ENCODE measurements at places on chromosomes 6 and 20. TPM values are rescaled to one million over a fixed set of nuclear protein-coding genes. Genes with fewer than 3 reads are reported as not detected.

TAGAP gene
- total RNA-seq = 52.0 TPM

METTL24 gene
- not detected for total RNA-seq

KIFC1 gene
- 125 TPM for total RNA-seq

TNFRSF6B gene
- not detected for total RNA-seq

MYCT1 gene
- not detected for total RNA-seq

ZNF165 gene
- total RNA-seq = 0.50 TPM

- peaks cover 60% of the 10 kb centered on the region for H3K4me1 ChIP-seq
- H3K4me3 ChIP-seq = no peak overlapping the region
- peaks cover 82% of the 10 kb centered on the region for H3K36me3 ChIP-seq
- no peaks in the 10 kb centered on the region for H3K27me3 ChIP-seq
- DNase-seq = no peak
Measured at GRCh38 chr20:58898629-58899408, 46.3 kb downstream of the GNAS start.

- H3K27ac ChIP-seq = no peak overlapping the region
- no peaks in the 10 kb centered on the region for H3K27me3 ChIP-seq
- H3K4me1 ChIP-seq = peaks cover 22% of the 10 kb centered on the region
- no peaks in the 10 kb centered on the region for H3K36me3 ChIP-seq
- DNase-seq = no peak
- H3K4me3 ChIP-seq = no peak overlapping the region
Measured at GRCh38 chr6:134642279-134642678, 307.6 kb downstream of the ALDH8A1 start.

DNA sequence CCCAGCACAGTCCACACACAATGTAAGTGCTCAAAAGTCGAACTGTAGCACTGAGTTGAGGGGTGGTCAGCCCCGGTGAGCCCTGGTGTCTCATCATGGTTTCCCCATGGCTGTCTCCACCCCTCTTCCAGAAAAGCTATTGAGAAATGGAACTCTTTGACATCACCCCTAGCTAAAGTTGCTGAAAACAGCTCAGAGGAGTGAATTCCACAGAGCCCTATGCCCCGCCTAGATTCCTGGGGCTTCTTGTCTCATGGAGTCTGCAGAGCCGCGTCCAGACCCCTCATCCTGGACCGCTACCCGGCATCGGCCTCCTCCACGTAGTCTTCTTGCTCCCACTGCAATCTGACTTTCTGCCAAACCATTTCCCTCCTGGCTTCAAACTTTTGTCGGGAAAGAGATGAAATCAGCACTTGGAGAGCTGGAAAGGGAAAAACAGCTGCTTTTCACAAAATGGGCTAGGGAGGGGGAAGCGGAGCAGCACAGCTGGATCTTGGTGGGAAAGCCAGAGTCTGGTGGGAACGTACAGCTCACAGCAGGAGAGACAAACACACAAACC is 132.2 kb downstream of the SNX5 start:
- no peak overlapping the region for H3K27ac ChIP-seq
- DNase-seq = no peak
- peaks cover 9% of the 10 kb centered on the region for H3K27me3 ChIP-seq
- H3K36me3 ChIP-seq = no peaks in the 10 kb centered on the region
- no peaks in the 10 kb centered on the region for H3K4me1 ChIP-seq
- H3K4me3 ChIP-seq = no peak overlapping the region

- DNase-seq = no peak
- H3K4me3 ChIP-seq = no peak overlapping the region
- H3K36me3 ChIP-seq = no peaks in the 10 kb centered on the region
- no peak overlapping the region for H3K27ac ChIP-seq
- peaks cover 13% of the 10 kb centered on the region for H3K27me3 ChIP-seq
Measured at GRCh38 chr6:159282421-159282820, 113.2 kb downstream of the FNDC1 start.

- no peaks in the 10 kb centered on the region for H3K4me1 ChIP-seq
- no peak for DNase-seq
- no peaks in the 10 kb centered on the region for H3K36me3 ChIP-seq
- no peak overlapping the region for H3K27ac ChIP-seq
Measured at GRCh38 chr20:8943631-8944030, 125.3 kb upstream of the PLCB4 start.

GRCh38 chr6:112193117-112193516 is 61.2 kb downstream of the LAMA4 start:
- no peaks in the 10 kb centered on the region for H3K36me3 ChIP-seq
- H3K27ac ChIP-seq = no peak overlapping the region
- no peak for DNase-seq
- H3K4me3 ChIP-seq = no peak overlapping the region
- H3K4me1 ChIP-seq = no peaks in the 10 kb centered on the region

DNA sequence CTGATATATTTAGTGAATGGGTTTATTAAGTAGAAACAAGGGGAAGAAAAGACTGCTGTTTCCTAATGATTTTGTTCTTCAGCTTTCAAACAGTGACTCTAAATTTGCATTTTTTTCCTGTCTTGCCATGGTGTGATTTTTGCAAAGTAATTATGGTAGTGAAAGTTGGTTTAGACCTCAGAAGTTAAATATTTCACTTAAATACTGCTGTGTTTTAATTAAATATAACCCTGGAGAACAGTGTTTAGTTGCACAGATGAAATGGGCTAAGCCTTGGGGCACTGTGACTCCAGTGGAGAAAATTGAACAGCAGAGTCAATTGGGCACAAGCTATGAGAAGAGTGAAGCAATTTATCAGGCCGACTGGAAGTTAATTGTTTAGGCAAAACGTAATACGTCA is 111.1 kb upstream of the MCHR2 start:
- H3K27ac ChIP-seq = no peak overlapping the region
- H3K36me3 ChIP-seq = no peaks in the 10 kb centered on the region
- DNase-seq = no peak
- no peak overlapping the region for H3K4me3 ChIP-seq

- H3K4me3 ChIP-seq = no peak overlapping the region
- peaks cover 7% of the 10 kb centered on the region for H3K36me3 ChIP-seq
- peaks cover 17% of the 10 kb centered on the region for H3K4me1 ChIP-seq
Measured at GRCh38 chr6:130604841-130605399, 222.3 kb upstream of the SMLR1 start.

GRCh38 chr6:69866351-69866769 is at the start of gene COL19A1:
COL19A1 (plus strand) TSS chr6:69866556; CDS start chr6:69879568, 13,012 bp downstream.
- H3K4me1 ChIP-seq = peaks cover 19% of the 10 kb centered on the region
- H3K4me3 ChIP-seq = peak within 1 kb of the TSS; percentile 64
- H3K27me3 ChIP-seq = peaks cover 43% of the 10 kb centered on the region
- DNase-seq = peak; percentile 29
- no peaks in the 10 kb centered on the region for H3K36me3 ChIP-seq

- no peaks in the 10 kb centered on the region for H3K27me3 ChIP-seq
- H3K4me1 ChIP-seq = peaks cover 24% of the 10 kb centered on the region
- peak; percentile 71 for DNase-seq
Measured at GRCh38 chr6:32968867-32969684, 682 bp downstream of the BRD2 start.

DNA sequence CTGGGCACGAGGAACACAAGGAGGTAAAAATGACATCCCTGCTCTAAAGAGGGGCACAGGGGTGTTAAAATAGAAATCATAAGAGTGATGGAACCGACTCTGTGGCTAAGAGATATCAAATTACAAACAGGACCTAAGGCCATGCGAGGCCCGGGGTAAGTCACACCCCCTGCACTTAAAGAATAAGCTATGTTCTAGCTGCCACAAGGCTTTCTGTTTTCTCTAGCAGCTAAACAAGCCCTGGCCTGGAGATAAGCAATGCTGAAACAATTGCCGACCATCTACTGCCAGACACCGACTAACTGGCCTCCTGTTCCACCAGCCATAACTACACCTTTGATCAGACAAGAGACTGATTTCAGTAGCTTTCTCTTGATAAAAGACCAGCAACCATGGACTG is 32.4 kb downstream of the MDGA1 start:
- no peak overlapping the region for H3K4me3 ChIP-seq
- H3K4me1 ChIP-seq = no peaks in the 10 kb centered on the region
- no peak for DNase-seq
- H3K27ac ChIP-seq = no peak overlapping the region
- H3K36me3 ChIP-seq = peaks cover 15% of the 10 kb centered on the region

DNA sequence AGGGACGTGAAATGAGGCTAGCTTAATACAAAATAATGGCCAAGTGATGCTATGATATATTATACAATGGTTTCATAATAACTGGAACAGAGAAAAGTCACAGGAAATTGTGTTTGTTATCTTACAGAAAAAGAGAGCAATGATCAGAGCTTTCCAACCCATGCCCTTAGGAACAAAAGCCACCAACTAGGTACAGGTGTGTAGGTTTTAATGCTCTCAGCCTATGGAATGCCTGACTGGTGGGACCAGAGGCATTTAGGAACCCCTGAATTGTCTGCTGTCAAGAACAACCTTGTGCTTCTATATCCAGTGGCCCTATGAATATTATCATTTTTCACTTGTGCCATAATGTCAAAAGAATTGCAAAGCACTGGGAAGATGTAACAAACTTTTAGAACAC is 133.0 kb upstream of the RUNX2 start:
- H3K4me1 ChIP-seq = no peaks in the 10 kb centered on the region
- H3K36me3 ChIP-seq = no peaks in the 10 kb centered on the region
- H3K4me3 ChIP-seq = no peak overlapping the region
- H3K27ac ChIP-seq = no peak overlapping the region
- H3K27me3 ChIP-seq = no peaks in the 10 kb centered on the region
- DNase-seq = no peak

GRCh38 chr6:36113703-36114102 is 16.6 kb upstream of the MAPK13 start:
- H3K36me3 ChIP-seq = peaks cover 72% of the 10 kb centered on the region
- peak overlapping the region; percentile 99 for H3K27ac ChIP-seq
- H3K4me1 ChIP-seq = peaks cover 79% of the 10 kb centered on the region
- no peaks in the 10 kb centered on the region for H3K27me3 ChIP-seq
- DNase-seq = no peak
- no peak overlapping the region for H3K4me3 ChIP-seq

DNA sequence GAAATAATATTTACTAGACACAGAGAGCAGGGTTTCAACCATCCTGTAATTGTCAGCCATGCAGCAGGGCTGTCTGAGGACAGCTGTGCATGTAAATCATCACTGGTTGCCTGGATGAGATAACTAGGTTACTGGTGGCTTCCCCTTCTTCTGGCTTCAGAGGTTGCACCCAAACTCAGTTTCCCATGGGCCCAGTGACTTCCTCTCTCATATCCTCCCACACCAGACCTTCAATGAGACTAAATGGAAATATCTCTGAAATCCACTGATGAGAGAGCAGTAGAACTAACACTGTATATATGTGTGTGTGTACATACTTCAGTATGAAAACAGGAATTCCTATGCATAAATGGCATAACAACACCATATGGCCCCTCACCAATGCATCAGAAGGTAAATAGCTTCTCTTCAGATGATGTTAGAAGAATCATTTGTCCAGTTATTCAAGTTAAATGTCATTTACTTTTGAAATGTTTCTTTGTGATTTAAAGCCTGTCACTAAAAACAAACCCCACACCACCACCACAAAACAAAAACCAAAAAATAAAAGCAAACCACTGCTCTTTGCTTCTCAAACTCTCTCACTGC is 51.0 kb upstream of the IL20RA start:
- DNase-seq = no peak
- H3K4me3 ChIP-seq = no peak overlapping the region
- H3K36me3 ChIP-seq = no peaks in the 10 kb centered on the region
- H3K4me1 ChIP-seq = peaks cover 31% of the 10 kb centered on the region
- no peaks in the 10 kb centered on the region for H3K27me3 ChIP-seq
- no peak overlapping the region for H3K27ac ChIP-seq

DNA sequence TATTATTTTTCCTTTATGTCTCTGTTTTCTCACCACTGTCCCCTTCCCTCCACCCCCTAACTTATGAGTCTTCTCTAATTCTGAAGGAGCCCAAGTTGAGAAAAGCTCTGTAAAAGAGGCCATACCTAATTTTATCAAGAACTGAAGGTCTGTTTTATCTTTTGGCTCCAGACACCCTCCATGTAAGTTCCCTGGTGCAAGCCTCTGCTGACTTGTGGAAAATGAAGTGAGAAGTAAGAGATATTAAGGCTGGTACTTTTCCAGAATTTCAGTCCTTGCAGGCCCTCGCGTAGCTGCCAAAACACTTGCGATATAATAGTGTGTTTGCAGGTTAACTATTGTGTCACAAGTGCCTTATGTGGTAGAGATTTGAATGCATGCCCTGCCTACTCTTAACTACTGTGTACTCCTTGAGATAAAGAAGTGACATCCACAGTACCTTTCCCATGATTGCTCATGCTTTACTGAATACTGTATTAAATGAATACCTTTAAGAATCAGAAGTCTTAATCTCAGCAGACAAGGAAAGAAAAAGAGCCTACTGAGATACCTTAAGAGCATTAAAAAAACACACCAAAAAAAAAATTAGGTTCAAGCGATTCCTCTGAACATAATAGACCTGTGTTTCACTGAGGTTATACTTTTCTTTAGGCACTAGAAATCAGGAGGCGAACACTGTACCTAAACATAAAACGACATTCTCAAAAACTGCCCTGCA is 143.6 kb upstream of the ZNF184 start:
- H3K27me3 ChIP-seq = peaks cover 55% of the 10 kb centered on the region
- peak overlapping the region; percentile 61 for H3K4me3 ChIP-seq
- no peak overlapping the region for H3K27ac ChIP-seq
- peaks cover 16% of the 10 kb centered on the region for H3K4me1 ChIP-seq
- H3K36me3 ChIP-seq = no peaks in the 10 kb centered on the region
- no peak for DNase-seq

- H3K27ac ChIP-seq = no peak overlapping the region
- H3K4me1 ChIP-seq = no peaks in the 10 kb centered on the region
- no peak for DNase-seq
- H3K4me3 ChIP-seq = no peak overlapping the region
- H3K36me3 ChIP-seq = no peaks in the 10 kb centered on the region
Measured at GRCh38 chr20:54134445-54135220, 39.2 kb downstream of the CYP24A1 start.

DNA sequence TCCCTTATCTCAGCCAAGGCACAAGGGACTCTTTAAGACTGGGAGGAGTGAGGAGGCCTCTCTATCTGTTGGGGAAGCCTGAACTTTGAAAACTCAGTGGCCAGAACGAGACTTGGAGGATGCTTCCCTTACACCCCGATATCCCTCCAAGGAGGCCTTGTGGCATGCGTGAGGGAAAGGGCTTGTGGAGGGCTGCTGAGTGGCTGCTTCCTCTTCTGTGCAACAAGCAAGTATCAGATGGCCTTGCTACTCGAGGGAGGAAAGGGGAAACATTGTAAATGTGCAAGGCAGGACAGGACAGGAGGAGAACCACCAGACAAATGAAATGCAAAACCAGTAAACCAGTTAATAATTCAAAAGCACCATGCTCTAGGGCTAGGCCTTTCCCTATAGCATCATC is 306.5 kb upstream of the MAP3K7 start:
- H3K4me3 ChIP-seq = no peak overlapping the region
- H3K27ac ChIP-seq = no peak overlapping the region
- H3K36me3 ChIP-seq = no peaks in the 10 kb centered on the region
- no peak for DNase-seq

- peaks cover 16% of the 10 kb centered on the region for H3K4me1 ChIP-seq
- no peak for DNase-seq
- no peaks in the 10 kb centered on the region for H3K27me3 ChIP-seq
- no peak overlapping the region for H3K27ac ChIP-seq
Measured at GRCh38 chr6:15898693-15899092, 230.2 kb upstream of the MYLIP start.

DNA sequence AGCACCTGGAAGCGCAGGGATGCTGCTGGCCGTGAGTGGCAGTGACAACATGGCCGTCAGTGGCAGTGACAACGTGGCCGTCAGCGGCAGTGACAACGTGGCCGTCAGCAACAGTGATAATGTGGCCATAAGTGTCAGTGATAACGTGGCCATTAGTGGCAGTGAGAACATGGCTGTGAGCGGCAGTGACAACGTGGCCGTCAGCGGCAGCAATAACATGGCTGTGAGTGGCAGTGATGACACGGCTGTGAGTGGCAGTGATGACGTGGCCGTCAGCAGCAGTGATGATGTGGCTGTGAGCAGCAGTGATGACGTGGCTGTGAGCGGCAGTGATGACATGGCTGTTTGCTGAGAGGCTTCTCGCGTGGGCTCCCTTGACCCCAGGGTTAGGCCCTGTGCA is 169.8 kb downstream of the ERMARD start:
- H3K4me1 ChIP-seq = no peaks in the 10 kb centered on the region
- no peak for DNase-seq
- H3K36me3 ChIP-seq = no peaks in the 10 kb centered on the region

Measured in activated CD4-positive, alpha-beta memory T cell treated with anti-CD3 and anti-CD28 coated beads, Interleukin-2, amount 10 ng/mL, durations not matched to agents 7 days and 5 days (primary cell).